ENCODE measurements at places on chromosomes 6 and 20. TPM values are rescaled to one million over a fixed set of nuclear protein-coding genes. Genes with fewer than 3 reads are reported as not detected.

DNA sequence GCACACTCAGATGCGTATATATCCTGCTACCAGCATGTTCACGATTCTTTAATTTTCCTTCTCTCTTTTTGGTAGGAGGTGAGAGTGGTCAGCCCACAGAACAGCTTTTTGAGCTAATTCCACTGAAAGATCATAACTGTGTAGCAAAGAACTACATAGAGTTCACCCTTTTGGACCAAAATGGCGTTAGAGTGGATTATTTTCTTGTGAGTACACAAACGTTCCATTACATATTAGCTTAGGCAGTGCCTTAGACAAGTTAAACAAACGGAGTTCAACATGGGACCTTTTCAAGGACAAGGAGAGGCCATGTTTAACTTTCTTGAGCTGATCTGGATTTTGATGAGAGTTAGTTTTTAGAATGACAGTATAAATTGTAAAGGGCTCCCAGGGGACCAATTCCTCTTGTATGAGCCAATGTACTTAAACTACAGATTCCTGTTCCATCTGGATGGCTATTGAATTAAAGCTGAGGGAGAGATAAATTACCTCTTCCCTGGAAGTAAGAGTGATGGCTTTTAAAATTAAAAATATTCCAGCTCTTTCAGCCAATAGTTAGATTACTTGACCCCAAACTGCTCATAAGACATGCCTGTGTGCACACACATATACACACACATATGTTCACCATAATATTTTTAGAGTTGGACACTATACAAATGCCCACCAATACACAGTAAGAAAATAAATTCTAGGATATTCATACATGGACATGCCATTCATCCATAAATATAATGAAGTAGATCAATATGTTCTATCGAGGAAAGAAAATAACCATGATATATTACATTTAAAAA is 25.6 kb upstream of the ARMH2 start:
- DNase-seq = no peak

DNA sequence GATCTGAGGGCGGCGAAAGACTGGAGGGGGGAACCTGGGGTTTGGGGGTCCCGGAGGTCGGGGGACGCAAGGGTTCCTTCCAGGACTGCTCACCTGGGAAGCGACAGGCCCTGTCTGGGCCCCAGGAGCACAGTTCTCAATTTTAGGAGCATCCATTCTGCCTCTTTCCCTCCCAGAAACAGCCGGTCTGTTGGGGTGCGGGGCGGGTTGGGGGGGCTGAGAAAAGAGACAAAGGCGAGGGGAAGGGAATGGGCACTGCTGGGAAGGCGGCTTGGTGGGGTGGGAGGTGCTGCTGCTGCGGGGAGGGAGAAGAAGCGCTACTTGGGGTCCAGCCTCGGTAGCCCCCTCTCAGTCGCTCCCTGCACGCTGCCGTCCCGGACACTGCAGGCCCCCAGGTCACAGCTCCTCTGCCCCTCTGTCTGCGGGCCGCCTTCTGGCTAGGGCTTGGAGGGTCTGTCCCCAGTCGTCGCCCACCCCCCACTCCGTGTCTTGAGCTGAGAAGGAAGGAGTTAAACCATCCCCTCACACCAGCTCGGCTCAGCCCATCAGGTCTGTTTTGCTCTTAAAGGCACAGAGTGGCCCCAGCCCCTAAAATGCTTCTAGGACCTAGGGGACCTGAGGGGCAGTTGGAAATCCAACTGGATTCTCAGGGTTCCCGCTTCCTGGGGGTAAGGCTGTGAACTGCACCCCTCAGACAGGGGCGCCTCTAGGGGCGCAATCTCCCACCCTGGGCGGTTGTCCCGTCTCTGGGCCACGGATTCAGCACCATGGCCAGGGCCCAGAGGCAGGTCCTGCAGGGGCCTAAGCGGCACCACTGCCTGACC is 690 bp downstream of the GDAP1L1 start:
- DNase-seq = no peak

- no peak for DNase-seq
Observed at GRCh38 chr6:1507251-1507650, 102.5 kb upstream of the FOXC1 start.

- DNase-seq = no peak
Observed at GRCh38 chr6:42239333-42239732, 21.7 kb upstream of the MRPS10 start.

DNA sequence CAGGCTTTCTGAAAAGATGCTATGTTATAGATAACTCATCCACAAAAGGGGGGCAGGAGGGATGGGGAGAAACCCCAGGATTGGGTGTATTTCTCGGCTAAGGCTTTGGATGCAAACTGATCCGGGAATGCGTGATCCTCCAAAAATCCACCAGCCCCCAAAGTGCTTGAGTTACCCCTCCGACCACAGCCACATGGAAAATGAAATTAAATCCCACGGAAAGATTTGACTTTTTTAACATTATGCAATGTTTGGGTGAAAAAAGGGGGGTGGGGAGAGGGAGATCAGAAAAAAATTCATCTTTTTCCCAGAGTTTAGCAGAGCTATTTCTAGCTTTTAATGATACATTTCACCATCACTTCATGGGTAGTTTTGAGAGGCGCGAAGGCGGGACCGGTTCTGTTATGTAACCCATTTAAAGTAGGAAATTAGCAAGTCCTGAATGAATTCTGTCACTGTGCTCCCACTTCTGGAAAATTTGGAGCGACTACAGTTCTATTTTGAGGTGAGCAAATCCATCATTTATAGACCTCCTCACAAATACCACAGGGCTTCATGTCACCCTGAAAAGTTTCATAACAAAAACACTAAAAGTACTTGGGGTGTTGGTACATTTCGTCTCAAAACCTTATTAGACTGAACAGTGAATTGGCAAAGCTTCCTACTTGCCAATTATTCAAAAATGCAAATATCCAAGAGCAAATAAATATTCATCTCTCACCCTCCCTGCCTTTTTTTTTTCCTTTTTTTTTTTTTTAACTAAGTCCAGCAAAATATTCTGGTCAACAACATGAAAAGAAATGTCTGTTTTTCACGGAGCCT is 51.9 kb upstream of the NFATC2 start:
- DNase-seq = no peak

DNA sequence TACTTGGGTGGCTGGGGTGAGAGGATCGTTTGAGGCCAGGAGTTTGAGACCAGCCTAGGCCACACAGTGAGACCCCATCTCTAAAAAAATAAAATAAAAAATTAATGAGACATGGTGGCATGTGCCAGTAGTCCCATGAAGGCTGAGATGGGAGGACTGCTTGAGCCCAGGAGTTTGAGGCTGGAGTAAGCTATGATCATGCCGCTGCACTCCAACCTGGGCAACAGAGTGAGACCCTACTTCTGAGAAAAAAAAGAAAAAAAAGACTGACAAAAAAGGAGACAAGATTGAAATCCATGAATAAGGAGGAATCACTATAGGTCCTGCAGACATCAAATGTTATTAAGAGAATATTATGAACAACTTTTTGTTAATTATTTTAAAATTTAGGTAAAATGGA is 23.7 kb upstream of the BPHL start:
- no peak for DNase-seq

DNA sequence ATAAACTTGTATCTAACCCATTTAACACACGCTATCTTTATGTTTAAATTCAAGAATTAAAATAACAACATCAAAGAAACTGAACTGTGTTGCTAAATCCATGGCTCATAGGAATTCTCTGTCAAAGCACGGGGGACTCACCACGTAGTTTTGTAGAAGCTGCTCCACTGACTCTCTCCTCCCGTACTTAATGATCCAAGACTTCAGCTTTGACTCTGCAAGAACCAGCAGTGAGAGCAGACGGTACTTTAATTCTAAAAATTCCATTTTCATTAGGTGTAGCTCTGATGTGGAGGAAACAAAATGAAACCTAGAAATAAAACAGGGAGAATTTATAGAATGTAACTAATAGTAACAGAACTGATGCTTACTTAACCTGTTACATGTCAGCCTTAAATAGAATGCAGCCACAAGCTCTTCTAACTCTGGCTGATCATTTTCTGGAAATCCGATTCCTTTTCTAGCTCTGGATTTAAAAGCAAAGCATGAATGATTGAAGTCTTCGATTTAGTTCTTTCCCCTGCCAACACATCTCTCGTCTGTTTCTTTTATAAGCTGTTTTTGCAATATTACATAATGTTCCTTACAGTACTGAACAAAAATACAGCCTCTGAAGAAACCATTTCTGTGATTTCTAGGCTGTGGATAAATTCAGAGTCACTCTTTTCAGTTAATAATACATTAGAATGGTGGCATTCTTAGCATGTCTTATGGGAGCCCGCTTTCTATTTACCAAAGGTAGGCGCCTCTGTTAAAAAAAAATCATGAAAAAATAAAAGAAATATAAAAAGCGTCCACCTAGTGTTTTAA is 165.5 kb downstream of the SYNE1 start:
- DNase-seq = no peak

GRCh38 chr20:25277941-25278521 is 30.1 kb downstream of the PYGB start:
- DNase-seq = peak; percentile 35

DNA sequence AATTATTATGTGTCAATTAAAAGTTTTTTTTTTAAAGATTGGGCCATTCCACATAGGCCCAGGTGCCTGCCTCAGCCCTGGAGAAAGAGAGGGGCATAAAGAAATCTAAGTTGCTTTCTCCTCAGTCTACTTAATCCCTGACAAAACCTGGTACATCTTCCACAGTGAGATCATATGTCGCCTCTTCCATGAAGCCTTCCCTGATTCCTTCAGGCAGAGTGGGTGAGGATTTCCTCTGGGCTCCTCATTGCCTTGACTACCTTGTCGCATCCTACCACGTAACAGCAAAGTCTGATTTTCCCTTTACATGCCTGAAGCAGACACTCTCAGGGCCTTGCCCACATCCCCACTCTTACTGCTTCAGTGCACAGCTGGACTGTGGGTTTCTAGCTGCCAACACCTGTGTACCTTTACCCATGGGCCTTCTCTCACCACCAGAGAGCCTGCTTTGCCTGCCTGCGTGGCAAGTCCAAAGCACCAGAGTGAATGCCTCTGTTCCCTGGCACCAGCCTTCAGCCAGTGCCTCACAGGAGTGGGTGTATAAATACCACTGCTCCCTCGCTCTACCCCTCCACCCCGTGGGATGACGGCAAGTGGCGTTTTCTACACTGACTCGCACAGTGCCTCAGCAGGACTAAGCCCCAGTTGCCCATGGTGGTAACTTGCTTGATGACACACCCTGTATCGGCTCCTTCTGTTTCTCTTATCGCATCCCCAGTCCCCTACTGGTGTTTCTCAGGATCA is 68.0 kb downstream of the EYA2 start:
- DNase-seq = no peak

GRCh38 chr6:1903780-1904465 is 294.2 kb downstream of the FOXC1 start:
- DNase-seq = no peak

- no peak for DNase-seq
Observed at GRCh38 chr20:57061051-57061900, 205.2 kb downstream of the BMP7 start.

- no peak for DNase-seq
Observed at GRCh38 chr6:168326294-168327261, 7.0 kb upstream of the DACT2 start.

- no peak for DNase-seq
Observed at GRCh38 chr20:14712302-14712739, 374.9 kb upstream of the FLRT3 start.

GRCh38 chr6:133001040-133001565 is 186.7 kb downstream of the RPS12 start:
- no peak for DNase-seq

DNA sequence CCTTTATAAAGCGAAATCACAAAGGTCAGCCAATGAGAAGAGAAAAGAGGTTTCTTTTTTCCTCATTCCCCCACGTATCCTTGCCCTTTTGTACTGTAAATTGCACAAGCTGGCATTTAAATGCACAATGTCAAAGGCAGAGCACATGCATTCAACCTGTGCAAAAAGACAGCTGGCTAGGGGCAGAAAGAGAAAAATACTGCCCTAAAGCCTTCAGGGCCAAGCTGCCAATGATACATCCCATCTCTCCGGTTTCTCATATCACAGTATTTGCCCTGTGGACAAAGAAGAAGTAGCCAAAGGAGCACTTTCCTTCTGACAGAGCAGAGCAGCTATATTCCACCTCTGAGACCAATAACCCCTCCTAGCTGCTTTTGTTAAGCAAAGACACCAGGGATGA is 219.2 kb downstream of the TRDN start:
- no peak for DNase-seq

DNA sequence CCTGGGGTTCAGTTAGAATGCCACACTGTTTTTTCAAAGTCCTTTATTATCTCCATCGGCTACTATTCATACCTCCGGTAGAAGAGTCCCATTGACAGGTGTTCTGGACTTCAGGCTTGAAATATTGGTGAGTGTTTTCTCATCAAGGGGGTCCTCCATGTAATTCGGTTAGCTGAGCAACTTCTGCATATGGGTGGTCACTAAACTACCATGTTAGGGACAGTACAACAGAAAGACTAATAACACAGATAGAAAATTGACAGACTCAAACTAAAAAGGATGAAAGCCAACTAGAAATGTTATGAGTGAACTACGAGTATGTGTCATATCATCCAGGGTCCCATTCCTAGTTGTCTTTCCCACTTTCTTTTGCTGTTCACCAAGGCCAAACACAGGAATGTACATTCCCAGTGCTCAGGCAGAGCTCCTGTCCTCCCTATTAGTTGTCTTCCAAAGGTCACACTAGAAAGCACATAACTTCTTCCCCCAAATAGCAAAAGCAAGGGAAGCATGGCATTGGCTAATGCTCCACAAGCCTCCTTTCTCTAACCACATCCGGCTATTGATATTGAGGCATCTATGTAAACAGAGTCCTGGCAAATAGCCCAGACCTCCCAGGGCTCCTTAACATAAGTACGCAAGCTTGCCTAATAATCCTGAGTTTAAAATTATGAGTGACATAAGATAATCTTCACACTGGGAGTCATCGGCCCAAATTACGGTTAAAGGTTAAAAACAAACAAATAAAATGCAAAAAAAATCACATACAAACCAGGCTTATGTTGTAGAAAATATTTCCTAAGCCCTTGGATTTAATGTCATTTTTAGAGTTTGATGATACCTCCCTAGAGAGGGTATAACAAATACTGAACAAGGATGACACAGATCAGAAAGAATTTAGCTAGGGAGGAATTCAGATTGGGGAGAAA is 13.2 kb downstream of the CCN2 start:
- no peak for DNase-seq

- DNase-seq = no peak
Observed at GRCh38 chr6:132067286-132067685, 116.1 kb upstream of the CCN2 start.

DNA sequence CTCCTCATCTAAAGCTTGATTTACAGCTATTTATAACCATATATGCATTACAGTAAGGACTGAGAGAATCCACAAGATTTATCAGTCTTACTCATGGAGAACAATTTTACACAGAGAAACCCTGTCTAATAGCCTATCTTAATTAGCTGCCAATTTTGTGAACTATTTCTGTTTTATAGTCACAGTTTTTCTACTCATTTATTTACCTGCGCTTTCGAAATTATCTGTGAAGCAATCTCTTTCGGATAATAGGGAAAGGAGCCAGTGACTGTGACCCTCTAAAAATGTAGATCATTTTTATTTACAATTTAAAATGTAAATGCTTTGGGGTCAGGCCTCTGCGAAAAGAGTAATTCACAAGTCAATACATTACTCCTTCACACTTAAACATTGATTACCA is 98.1 kb downstream of the TSHZ2 start:
- no peak for DNase-seq

- DNase-seq = no peak
Observed at GRCh38 chr6:41548098-41548840, 2.1 kb downstream of the FOXP4 start.

The MLIP gene
- 407 TPM for total RNA-seq

The SMIM8 gene
- total RNA-seq = 10.9 TPM

The PCSK2 gene
- 1.3 TPM for total RNA-seq

The BPIFB4 gene
- total RNA-seq = not detected

The ABHD12 gene
- 23.3 TPM for total RNA-seq

The PRPH2 gene
- total RNA-seq = 0.49 TPM

The NHLRC1 gene
- 1.2 TPM for total RNA-seq

All from Right ventricle myocardium inferior (tissue), 1 donor.